ENCODE measurements at places on chromosomes 6 and 20. TPM values are rescaled to one million over a fixed set of nuclear protein-coding genes. Genes with fewer than 3 reads are reported as not detected.

IP6K3 gene
- total RNA-seq: 0.30 TPM

C6orf132 gene
- total RNA-seq: 2.3 TPM

C6orf58 gene
- 0.74 TPM for total RNA-seq

TNNC2 gene
- total RNA-seq: 3.4 TPM

DNA sequence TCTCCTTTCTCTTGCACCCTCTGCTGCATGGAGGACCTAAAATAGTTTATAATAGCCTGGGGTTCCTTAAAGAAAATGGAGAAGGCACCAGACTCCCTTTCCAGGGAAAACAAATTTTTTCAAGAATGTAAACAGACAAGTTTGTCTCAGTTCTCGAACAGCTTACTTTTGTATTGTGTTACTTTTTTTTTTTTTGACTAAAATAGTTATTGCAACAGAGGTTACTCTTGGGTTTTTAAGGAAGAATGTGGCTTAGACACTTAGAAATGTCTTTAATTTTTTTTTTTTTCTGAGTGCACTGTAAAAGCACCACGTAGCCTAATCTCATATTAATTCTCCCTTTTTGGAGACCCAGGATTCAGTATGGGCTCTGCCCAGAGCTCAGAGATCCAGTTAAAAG lies 148.7 kb upstream of the CARMIL1 start:
- H3K27me3 ChIP-seq: no peaks in the 10 kb centered on the region
- peaks cover 6% of the 10 kb centered on the region for H3K4me1 ChIP-seq
- H3K27ac ChIP-seq: no peak overlapping the region

GRCh38 chr6:9830808-9831207 lies 584.1 kb downstream of the TFAP2A start:
- H3K27me3 ChIP-seq: no peaks in the 10 kb centered on the region
- no peaks in the 10 kb centered on the region for H3K4me1 ChIP-seq
- H3K4me3 ChIP-seq: no peak overlapping the region
- no peak overlapping the region for H3K27ac ChIP-seq

DNA sequence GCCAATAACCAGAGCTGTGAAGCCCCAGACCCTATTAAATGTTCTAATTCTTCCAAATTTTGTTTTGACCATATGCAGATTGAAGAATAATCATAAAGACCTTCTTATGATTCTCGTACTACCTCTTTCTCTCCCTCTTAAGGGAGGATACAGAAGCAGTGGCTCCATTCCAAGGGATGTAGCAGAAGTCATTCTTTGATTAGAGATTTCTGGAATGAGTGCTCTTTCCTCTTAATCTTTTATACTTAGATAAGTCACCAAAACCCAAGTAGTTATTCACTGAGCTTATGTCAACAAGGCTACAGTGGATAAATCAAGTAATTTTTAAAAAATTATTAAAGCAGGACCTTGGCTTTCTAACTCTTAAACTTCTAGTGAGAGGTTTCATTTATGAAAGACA lies 266.0 kb upstream of the STXBP5 start:
- no peaks in the 10 kb centered on the region for H3K4me1 ChIP-seq
- no peak overlapping the region for H3K27ac ChIP-seq
- no peak for DNase-seq
- H3K4me3 ChIP-seq: no peak overlapping the region
- H3K36me3 ChIP-seq: no peaks in the 10 kb centered on the region

DNA sequence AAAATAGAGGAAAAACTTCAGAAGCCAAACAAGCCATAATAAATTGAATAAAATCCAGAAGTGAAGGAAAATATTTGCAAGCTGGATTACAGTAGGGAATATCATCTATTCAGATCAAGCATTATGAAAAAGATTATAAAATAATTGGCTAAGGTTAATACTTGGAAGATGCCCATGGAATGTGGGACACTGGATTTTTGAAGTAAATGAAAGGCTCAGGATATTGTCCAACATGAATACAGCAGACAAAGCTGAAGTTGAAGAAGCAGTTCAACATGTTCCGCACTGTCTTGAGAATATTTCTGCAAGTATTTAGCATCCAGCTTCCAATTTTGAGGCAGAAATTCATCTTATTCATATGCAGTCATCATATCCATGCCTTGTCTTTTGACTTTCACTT lies 1278.4 kb upstream of the GJE1 start:
- no peak overlapping the region for H3K27ac ChIP-seq
- H3K4me3 ChIP-seq: no peak overlapping the region
- H3K36me3 ChIP-seq: no peaks in the 10 kb centered on the region
- H3K27me3 ChIP-seq: no peaks in the 10 kb centered on the region

GRCh38 chr6:45000833-45001232 lies 327.3 kb upstream of the RUNX2 start:
- no peaks in the 10 kb centered on the region for H3K4me1 ChIP-seq
- H3K27ac ChIP-seq: no peak overlapping the region
- H3K4me3 ChIP-seq: no peak overlapping the region
- no peaks in the 10 kb centered on the region for H3K36me3 ChIP-seq

DNA sequence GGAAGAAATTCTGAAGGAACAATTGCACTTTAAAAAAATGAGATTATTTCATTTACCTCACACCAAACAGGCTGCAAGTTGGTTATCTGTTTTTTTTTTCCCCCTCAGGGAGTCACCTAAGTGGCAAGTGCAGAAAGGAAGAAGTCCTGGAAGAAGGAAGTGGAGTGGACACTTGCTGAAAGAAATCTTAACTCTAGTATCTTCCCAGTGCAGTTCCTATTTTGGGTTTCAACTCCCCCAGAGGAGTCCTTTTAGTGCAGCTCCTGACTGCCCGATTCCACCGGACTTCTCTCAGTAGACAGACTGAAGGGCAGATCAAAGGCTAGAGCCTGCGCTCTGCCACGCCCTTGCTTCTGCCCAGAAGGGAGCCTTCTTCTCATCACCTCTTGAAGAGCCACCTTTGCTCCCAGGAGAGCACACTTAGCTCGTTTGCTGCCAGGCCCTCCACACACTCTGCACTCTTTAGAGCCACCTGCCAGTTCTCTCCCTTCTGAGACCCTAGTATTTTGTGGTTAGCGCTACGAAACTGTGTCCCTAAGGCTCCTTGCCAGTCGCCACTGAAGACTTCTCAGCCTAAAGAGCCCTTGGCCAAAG lies 4.9 kb downstream of the MTCL3 start:
- H3K4me3 ChIP-seq: peak overlapping the region; percentile 60
- H3K27ac ChIP-seq: peak overlapping the region; percentile 8
- DNase-seq: no peak

DNA sequence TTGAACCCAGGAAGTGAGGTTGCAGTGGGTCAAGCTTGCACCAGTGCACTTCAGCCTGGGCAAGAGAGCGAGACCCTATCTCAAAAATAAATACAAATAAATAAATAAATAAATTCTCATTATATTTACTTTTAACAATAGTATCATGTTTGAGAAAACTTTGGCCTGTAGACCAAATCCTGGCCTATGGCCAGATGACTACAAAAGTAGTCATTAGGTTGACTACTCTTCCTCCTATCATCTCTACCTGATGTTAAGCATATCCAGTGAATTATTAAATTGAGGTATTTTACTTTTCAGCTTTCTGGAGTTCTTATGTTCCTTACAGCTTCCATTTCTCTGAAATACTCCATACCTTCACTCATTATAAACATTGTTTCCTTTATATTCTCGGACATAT lies 280.6 kb downstream of the LAMA2 start:
- H3K4me1 ChIP-seq: no peaks in the 10 kb centered on the region
- no peaks in the 10 kb centered on the region for H3K36me3 ChIP-seq
- DNase-seq: no peak
- H3K27ac ChIP-seq: no peak overlapping the region

DNA sequence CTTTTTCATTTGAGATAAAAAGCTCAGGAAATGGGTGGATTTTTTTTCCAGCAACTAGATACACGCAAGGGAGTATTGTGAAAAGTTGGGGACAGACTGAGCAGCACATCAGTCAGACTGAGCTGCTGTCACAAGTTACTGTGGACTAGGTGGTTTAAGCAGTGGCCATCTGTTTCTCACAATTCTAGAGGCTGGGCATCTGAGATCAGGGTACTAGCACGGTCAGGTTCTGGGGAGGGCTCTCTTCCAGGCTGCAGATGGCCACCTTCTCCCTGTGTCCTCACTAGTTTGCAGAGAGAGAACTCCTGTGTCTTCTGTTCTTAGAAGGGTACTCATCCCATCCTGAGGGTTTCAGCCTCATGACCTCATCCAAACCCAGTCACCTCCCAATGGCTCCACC lies 178.3 kb downstream of the SYNDIG1 start:
- no peak overlapping the region for H3K4me3 ChIP-seq
- H3K4me1 ChIP-seq: peaks cover 2% of the 10 kb centered on the region

DNA sequence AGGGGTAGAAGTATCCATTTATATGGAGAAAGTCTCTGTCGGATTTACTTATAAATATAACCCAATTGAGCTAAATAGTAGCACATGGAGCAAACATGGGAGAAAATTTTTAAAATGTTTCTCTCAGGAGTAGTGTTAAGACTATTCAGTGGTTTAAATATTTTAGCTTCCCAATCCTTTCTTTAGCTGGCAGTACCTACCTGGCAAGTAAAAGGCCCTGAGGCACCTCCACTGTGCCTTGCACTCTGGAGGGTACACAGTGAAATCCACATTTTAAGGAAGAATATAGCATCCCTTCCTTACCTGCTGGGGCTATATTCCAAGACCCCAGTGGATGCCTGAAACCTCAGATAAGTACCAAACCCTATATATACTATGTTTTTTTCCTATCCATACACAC lies 124.2 kb downstream of the KLHL32 start:
- H3K36me3 ChIP-seq: no peaks in the 10 kb centered on the region
- H3K27me3 ChIP-seq: peaks cover 2% of the 10 kb centered on the region
- no peak for DNase-seq
- H3K4me1 ChIP-seq: no peaks in the 10 kb centered on the region
- H3K4me3 ChIP-seq: no peak overlapping the region

DNA sequence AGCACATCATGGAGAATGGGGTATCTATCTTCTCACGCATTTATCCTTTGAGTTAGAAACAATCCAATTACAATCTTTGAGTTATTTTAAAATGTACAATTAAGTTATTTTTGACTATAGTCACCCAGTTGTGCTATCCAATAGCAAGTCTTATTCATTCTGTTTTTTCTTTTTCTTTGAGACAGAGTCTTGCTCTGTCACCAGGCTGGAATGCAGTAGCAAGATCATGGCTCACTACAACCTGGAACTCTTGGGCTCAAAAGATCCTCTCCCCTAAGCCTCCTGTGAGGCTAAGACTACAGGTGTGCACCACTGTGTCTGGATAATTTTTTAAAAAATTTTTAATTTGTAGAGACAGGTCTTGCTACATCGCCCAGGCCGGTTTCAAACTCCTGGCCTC lies 201.5 kb upstream of the ZNF217 start:
- no peak overlapping the region for H3K4me3 ChIP-seq
- H3K4me1 ChIP-seq: peaks cover 2% of the 10 kb centered on the region
- DNase-seq: no peak
- H3K36me3 ChIP-seq: no peaks in the 10 kb centered on the region
- no peaks in the 10 kb centered on the region for H3K27me3 ChIP-seq

DNA sequence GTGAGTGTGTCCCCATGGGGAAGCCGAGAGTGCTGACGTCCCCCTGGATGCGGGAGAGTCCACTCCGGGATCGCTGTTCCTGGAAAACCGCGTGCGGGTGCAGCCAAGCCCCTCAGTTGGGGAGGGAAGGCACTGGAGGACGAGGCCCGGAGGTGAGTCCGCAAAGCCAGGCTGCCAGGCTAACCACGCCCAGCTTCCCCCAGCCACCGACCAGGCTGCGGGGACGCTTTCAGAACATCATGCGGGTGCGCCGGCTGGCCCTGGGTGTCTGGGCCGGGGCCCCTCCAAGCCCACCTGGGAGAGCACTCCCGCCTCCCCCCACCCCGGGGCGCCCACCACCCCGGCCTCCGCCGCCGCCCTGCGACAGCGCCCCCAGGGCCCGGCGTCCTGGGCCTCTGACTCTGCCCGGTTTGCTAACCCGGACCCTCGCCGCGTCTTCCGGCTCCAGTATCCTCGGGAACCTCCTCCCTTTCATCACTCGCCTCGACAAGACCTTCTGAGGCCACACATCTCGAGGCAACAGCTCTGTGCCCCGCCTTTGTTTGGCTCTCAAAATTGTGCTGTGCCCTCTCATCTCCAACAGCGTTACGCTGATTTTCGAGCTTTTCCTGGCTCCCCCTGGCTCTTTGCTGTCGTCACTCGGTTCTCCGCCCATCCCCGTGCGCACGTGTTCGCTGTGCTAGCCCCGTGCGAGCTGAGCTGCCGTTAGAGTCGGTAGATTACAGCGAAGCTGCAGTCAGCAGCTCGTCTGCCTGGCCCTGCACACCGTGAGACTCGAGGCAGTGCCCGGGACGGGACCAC lies 47.1 kb upstream of the ENTPD6 start:
- H3K27ac ChIP-seq: no peak overlapping the region
- H3K4me3 ChIP-seq: peak overlapping the region; percentile 12
- peak; percentile 83 for DNase-seq
- no peaks in the 10 kb centered on the region for H3K4me1 ChIP-seq
- no peaks in the 10 kb centered on the region for H3K36me3 ChIP-seq
